ENCODE measurements at places on chromosomes 2 and 18.
A peak's percentile ranks its signal among the peaks of the same experiment; 100 is the strongest.

DNA sequence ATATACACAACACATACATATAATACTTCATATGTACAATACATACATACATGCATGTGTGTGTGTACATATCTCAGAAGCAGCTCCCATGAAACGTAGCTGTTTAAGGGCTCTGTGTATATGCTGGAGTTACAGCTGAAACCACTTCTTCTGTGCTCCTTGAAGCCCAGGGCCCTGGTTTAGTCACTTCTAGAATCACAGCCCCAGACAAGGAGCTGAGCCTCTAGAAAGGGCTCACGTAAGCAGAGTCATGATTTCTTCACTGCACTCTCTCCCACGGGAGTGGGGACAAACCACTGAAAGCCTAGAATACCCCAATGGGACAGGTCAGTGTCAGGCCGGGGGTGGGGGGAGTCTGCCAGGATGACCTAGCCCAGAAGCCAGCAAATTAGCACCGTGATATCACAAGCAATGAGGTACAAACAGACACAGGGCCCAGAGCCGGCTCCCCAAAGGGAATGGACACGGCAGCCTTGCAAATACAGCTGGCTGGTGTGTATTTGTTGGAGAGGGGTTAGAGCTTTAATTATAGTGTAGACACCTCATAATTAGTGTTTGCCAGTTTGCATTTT is 90.3 kb downstream of the C1QL2 start:
- DNase-seq: no peak

GRCh38 chr2:73972846-73973245 is 11.9 kb upstream of the TET3 start:
- no peak for DNase-seq

DNA sequence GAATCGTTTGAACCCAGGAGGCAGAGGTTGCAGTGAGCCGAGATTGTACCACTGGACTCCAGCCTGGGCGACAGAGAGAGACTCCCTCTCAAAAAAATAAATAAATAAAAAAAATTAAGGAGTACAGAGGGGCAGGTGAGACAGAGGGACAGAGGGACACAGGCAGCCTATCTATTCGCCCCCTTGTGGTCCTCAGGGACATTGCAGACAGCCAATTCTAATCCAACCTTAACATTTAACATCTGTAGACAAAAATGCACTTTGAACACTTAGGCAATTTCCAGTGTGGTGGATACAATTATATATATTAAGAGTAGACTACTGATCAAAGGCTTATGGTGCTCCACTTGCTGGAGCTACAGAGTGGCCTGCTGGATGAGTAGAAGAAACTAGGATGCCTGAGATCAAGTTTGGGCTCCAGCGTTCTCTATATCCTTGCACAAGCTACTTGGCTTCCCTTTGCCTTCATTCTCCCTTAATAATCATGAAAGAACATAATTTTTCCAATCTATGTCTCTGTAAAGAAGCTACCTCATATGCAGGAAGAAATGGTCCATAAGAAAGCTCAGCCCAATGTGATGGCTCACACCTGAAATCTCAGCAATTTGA is 8.2 kb upstream of the SMARCAL1 start:
- DNase-seq: no peak

GRCh38 chr2:217223222-217223930 is 363.5 kb upstream of the TNP1 start:
- peak; percentile 37 for DNase-seq

DNA sequence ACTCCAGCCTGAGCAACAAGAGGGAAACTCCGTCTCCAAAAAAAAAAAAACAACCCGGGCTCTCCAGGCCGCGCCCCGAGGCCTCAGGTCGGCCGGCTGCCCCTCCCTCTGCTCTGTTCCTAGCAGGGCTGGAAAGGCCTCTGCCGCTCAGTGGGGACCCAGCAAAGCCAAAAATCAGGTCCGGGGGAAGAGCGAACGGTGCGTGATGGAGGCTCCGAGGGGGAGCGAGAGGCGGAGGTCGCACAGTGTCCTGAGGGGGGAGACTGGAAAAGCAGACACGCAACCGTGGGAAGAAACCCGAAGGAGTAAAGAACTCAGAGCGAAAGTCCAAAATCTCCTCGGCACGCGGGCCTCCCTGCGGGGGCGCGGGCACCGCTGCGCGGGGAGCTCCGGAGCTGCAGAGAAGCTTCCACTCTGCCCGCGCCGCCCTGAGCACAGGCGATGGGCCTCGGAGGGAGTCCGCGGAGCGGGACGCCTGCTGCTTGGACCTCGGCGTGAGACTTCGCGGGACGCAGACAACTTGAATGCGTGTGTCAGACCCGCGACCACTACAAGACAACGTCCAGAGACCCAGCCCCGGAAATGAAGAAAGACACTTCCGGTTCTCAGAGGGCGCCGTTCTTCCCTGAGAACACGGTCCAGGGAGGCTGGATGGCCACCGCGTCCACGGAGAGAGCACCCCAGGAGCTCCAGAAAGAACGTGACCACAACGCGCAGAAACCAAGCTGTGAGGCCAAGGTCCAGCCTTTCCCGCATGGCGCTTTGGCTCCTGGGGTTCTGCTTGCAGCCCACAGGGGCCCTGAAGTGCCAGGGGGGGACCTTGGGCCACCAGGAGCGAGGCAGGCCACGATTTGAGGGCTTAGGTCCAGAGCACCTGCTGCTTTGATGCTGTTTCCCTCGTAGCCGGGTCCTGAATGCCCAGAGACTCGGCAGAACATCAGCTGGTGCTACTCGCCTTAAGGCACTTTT is 219.8 kb downstream of the DPP10 start:
- no peak for DNase-seq

DNA sequence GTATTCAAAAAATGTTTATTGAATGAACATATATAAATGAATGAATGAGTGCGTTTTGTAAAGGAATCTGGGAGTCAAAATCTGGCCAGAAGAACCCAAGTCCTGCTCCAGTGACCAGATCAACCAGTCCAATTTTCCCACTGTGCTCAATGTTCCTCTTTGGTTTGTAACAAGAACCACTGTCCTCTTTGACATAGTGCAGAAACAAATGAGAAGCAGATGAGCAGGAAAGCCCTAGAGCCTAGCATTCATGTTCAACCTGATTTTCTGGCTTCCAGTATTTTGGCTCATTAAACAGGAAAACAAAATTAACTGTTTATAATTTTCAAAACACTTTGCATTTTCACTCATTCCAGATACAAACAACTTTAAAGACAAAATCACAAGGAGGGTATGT is 23.2 kb downstream of the FAM124B start:
- no peak for DNase-seq

DNA sequence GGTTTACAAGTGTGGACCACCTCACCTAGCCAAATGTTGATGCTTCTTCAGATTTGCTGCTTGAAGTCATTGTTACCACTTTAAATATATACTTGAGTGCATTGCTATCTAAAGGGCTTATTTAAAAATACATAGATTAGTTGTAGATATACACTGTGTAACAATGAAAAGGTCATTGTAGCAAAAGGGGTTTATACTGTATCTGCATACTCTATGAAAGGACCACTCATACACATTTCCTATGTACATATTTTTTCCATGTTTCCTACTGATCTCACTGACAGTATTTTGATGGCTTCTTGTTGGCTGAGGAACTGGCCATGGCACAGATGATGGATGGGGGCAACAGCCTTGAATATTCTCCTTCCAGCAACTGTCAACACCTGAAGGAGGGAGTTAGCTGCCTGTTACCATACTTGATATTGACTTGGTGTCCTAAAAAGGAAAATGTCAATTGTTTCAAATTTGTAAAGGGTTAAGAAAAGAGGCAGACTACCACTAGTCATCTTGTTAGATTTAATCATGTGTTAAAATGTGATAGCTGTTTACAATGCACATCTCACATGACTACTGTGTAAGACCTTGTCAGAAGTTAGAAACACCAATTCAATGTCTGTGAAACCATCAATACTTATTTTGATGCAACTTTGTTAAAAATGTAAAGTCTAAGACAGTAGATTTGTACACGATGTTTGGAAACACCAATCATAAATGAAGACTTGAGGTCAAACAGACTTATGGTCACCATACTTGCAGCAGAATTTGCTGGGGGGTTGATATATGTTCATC is 33.5 kb downstream of the RAB10 start:
- DNase-seq: no peak
